Neural crest cell (in vitro differentiated cells): ENCODE measurements at places on chromosomes 7 and 10.

DNA sequence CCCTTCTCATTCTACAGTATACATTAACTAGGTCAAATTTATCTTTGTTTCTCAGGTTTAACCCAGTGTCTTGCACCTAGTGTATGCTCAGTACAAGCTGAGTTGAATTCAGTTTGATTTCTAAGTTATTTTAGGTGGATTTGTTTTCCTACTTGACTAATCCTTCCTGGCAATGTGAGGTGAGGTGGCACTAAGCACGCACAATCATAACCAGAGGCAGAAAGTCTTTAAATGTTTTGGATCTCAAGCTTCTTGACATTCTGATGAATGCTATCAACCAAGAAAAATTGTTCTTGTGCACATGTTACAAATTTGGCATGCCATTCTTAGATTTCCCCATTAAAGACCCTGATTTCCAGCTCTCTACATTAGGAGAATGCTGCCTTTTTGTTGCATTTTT lies 3.2 kb downstream of the BZW2 start:
- DNase-seq, result no peak

DNA sequence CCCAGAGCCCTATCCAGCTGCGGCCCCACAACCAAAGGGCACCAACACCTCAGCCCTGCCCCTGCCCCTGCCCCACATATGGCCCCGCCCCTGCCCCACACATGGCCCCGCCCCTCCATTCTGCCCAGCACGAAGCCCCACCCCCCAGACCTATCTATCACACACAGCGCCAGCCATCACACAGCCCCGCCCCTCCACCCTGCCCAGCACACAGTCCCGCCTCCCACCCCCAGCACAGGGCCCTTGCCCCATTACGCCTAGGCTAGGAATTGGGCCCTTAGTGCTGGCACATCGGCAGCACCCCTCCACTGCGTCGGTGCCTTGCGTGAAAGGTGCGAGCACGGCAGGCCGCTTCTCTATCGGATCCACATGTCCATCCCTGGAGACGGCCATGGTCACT lies 126.8 kb downstream of the MAD1L1 start:
- no peak for DNase-seq

GRCh38 chr10:62333135-62333889 lies 40.9 kb upstream of the ZNF365 start:
- no peak for DNase-seq

DNA sequence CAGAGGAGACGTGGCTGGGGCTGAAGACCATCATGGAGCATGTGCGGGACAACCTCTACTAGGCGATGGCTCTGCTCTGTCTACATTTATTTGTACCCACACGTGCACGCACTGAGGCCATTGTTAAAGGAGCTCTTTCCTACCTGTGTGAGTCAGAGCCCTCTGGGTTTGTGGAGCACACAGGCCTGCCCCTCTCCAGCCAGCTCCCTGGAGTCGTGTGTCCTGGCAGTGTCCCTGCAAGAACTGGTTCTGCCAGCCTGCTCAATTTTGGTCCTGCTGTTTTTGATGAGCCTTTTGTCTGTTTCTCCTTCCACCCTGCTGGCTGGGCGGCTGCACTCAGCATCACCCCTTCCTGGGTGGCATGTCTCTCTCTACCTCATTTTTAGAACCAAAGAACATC lies 22.0 kb upstream of the CPA5 start:
- no peak for DNase-seq

DNA sequence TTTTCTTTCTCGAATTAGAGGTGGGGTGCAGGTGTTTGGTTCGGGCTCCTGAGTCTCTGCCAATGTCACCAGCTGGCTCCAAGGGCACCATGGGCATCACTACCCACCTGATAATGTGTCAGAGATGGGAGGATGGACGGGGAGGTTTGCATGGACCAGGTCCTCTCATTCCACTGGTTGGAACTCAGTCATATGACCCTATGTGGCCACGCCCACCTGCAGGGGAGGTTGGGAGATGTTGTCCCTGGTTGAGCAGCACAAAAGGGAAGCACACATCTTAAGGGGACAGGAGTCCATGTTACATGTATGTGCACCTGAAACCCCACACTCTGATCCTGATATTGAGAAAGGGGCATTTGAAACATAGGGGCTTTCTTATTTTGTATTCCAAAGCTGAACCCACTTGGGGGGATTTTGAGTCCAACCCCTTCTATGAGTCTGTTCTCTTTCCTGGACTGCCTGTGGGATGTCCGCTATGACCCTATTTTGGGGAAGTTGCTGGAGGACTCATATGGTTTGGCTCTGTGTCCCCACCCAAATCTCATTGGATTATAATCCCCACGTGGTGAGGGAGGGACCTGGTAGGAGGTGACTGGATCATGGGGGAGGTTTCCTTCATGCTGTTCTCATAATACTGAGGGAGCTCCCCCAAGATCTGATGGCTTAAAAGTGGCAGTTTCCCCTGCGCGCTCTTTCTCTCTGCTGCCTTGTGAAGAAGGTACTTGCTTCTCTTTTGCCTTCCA lies 66.9 kb upstream of the BAIAP2L1 start:
- no peak for DNase-seq

- no peak for DNase-seq
These were observed 8.8 kb downstream of the TSPAN15 start for GRCh38 chr10:69459893-69460575.

DNA sequence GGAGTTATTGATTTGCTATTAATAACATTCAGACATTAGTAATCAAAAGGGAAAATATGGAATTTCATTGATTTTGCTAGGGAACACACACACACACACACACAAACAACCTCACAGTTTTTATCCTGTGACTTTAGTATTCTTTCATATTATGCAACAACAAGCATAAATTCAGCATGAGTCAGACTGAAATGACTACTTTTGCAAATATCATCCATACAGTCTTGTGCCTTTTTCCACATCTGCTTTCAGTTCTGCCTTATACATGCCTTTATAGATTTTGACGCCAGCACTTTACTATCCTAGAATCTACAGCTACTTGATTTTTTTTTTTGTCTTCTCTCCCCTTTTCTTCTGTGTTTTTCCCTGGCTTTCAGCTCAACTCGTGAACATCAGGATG lies 975.8 kb upstream of the LRRTM3 start:
- DNase-seq, result no peak

- DNase-seq, result no peak
These were observed 17.1 kb upstream of the SCIN start for GRCh38 chr7:12553416-12553815.

DNA sequence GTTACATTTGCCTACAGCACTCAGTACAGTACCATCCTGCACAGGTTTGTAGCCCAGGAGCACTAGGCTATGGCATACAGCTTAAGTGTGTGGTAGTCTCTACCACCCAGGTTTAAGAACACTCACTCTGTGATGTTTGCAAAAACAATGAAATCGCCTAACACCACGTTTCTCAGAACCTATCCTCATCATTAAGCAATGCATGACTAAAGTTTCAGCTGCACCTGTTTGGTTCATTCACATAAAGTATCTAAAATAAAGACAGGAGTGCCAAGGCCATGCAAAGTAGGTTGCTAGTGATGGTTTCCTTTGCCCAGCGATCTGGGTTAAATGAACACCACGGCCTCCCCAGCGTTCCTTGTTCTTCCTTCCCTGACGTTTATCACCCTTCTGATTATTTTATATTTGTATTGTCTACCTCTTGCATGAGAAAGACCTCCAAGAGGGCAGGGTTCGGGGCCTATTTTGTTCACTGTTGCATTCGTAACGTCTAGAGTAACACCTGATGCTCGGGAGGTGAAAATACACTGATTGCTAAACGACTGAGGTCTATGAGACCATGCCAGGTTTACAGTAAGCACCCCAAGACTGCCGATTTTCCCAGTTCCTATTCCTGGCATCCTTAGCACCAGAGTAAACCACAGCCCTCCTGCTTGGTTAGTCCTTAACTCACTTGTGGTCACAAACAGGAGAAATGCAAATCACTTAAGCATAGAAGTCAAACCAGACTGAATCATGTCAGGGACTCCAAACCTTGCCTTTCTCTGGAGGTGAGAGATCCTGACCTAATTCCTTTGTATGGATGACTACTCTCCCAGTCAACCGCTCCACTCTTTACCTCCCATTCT lies 204.1 kb upstream of the NFE2L3 start:
- DNase-seq, result no peak

GRCh38 chr7:117227091-117227490 lies 95.8 kb downstream of the WNT2 start:
- DNase-seq, result no peak

DNA sequence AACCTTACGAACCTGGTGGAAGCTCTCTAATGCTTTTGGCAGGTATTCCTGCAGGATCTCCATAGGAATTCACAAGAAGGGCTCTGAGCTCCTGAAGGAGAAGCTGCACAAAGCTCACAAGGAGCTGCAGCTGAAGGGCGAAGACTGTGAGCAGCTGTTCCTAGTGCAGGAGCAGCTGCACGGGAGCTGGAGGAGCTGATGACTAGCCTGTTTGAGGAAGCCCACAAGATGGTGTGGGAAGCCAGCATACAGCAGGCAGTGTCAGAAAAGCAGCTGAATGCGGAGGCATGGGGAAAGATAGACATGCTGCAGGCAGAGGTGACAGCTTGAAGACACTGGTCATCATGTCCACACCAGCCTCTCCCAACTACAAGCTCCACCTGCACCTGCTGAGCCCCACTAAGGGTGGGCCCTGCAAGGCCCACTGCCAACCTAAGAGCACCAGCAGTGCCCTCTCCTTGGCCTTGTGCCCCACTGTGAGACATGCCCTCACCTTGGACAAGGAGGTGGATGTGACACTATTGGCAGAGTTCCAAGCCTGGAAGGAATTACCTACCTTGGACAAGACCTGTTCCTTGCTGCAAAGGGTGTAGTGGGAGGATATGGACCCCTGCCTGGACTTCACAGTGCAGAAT lies 250.6 kb downstream of the BBS9 start:
- DNase-seq, result no peak

DNA sequence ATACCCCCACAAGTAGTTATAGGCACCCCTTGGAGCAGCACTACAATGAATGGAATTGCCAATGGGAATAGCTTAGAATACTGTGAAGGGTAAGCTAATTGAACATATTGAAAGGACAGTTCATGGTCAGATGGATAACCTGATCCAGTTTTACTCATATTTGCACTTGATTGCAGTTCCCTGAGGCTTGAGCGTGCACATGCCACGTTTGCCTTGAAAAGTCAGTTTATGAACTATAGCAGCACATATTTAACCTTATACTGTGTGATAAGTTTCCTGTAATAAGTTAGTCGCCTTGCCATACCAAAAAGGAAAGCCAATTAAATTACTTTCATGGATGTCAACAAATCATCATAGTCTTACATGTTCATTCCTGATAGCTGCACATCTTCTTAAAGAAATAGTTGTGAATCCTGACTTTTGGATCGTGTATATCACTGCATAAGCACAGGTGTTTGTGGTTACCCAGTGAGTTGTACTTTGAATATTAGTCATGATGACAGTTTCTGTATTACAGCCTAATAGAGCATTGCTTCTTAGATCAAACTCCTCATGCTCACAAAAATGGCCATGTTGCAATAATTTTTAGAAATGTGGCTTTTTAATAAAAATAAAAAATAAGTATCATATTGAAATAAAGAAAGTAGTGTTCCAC lies 21.6 kb downstream of the DNTT start:
- DNase-seq, result no peak

DNA sequence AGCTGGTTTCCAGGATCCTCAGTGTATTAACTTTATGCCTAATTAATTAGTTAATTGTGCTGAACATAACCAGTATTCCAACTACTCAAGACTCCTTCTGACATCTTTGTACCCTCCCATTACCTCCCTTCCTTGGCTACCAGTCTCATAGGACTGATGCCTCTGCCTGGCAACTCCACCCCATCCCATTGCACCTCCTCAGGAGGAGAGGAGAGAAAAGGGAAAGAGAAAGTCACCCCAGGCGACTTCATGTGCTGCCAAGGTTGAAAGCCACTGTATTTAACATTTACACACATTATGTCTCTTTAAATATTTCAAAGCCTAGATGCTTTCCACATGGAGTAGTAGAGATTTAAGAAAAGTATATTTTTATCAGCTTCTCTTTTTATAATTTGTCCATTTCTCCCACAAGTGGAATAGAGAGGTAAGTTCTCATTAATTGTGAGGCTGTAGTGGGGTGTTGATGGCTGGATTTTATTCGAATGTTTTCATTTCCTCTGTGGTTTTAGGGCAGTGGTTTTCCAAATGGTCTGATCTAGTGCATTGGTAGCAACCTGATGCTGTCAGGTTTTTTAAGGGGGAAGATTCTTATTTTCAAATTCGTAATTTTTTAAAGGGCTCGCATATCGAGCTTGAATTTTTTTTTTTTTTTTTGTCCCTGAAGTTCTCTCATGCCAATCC lies 148.0 kb downstream of the BICC1 start:
- no peak for DNase-seq

DNA sequence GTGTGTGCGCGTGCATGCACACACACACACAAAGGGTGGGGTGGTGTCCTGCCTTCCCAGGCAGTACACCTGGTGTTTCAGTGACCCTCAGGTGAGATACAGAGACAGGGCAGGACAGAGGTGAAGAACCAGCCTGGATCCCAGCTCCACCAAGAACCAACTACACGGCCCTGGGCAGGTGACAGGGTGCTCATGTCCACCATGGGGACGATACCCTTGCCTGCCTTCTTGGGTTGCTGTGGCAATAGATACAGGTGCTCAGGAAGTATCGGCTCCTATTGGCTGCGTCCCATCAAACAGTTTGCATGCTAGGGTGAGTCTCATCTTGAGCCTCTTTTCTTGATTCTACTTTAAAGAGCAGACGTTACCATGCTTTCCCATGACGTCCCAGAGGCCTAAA lies 33.7 kb upstream of the CXCL12 start:
- DNase-seq, result no peak
